Epithelial cell of esophagus (primary cell): ENCODE measurements at places on chromosomes 4 and X.

DNA sequence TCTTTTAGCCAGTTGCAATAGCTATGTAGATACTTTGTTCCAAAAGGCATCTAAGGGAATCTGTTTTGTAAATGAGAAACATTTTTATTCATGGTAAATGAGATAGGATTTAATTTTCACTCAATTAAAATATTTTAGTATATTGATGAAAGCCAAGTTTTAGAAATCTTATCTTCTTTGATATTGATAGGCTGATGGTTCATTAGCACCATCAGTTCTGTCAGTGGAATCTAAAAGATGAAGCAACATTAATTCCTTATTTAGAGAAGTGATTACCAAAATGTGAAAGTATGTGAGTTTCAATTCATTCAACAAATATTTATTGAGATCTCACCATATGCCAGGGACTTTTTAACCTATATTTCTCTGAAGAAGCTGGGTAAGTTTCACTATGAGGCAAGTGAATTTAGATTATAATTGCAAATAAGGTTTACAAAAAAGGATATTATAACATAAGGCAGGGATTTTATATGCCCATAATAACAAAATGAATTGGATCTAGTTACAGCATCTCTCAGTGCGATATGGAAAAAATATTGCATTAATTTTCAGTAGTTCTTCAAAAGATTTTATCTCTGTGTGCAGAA, 79.3 kb downstream of the GABRB1 start:
- no peak for DNase-seq

- no peak for DNase-seq
Measured at GRCh38 chr4:185657183-185657582, 121.9 kb upstream of the PDLIM3 start.

DNA sequence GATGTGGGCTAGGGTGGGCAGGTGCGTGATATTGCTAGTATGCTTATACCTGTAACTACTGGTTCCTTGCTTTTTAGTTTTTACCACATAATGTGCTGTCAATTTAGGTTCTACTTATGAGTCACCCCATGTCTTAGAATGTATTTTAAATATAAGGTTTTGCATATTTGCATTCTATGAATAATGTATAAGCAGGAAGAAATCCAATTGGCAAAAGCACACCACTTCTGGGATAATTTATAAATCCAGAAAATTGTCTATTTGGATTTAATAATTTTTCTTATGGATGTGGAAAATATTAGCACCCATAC, 421.6 kb downstream of the PCDH7 start:
- DNase-seq = no peak

DNA sequence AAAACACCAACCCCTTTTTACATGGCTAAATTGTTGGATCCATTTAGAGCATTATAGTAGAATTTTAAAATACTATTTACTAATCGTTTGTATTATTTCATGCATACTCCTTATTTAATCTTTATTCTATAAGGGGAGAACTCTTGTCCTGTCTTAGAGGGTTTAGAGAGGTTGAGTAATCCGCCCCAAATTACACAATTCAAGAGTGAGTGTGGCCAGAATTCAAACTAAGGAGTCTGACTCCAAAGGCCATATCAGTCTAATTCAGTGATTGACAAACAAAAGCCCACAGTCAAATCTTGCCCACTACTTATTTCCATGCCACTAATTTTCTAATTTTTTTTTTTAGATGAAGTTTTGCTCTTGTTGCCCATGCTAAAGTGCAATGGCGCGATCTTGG, 33.7 kb upstream of the NEIL3 start:
- DNase-seq = no peak

- no peak for DNase-seq
Measured at GRCh38 chrX:10656214-10656613, 35.8 kb upstream of the MID1 start.

DNA sequence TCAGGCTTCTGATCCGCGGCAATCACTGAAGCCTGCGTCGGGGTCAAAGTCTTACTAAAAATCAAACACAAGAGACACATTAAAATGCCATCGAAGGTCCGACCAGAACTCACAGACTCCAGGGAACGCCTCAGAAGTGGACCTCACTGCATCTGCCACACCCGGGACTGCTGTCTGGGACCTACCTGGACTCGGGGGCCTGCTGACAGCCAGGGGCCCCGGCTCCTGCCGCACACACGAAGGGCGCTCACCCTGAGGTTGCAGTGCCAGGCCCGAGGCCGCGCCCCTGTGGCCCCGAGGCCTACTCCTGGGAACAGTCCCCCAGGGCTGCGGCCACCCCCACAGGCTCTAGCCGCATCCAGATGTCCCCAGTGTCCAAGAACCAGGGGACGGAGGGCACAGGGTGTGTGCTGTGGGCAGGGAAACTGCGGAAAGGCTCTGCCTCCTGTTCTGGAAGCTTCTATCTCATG, 7.4 kb downstream of the CTBP1 start:
- no peak for DNase-seq

GRCh38 chr4:55172694-55173287, 47.4 kb upstream of the KDR start:
- peak; percentile 59 for DNase-seq

- peak; percentile 86 for DNase-seq
Measured at GRCh38 chr4:10605746-10606482, 78.7 kb downstream of the CLNK start.

DNA sequence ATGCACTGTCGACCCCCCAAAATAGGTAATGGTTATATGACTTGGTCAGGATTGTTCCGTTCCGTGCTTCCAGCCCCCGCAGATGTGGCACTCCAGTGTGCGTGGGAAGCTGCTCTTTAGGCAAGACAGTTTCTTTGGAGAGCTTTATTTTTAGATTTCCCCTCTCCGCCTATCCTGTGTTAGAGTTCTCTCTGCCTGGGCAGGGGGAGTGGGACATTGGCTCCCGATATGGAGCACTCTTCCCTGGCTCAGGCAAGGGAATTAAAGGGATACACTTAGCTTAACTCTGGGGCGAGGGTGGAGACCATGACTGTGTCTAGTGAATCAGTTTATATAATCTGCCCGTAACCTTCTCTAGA, 36.0 kb downstream of the DLG3 start:
- no peak for DNase-seq

DNA sequence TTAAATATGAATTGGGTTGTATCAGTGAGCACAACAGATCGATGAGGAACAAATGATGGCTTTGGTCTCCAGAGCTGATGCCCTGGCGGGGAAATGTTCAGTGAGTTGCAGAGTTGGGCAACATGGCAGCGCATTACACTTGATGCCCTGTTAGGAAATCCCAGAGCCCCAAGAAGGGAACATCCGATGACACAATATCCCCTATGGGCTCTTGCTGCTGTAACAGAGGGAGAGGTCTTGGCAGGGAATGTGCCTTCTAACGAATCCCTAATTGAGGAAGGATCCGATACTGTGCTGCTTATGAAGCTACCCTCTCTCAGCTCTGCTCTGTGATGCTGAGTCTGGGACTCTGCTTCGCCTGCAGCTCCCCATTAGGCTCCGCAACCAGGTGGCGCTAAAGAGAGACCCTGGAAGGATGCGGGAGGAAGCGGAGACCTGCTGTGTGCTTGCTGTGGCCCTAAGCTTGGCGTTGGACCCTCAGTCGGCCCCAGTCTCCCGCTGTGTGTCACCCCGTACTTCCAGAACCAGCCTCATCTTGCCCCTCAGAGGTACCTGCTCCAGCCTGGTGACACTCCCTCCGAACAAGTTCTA, 38.9 kb downstream of the PDHA1 start:
- DNase-seq = peak; percentile 54

GRCh38 chrX:43741843-43742573, 85.9 kb downstream of the MAOA start:
- DNase-seq = peak; percentile 46

- DNase-seq = no peak
Measured at GRCh38 chrX:78643096-78643495, 16.0 kb downstream of the RTL3 start.
